Stimulated activated CD4-positive, alpha-beta T cell treated with anti-CD3 and anti-CD28 coated beads, TNF-alpha, amount 100 ng/mL, for 1 hour (primary cell): ENCODE measurements at places on chromosomes 7 and 10.

- DNase-seq, result no peak
Measured at GRCh38 chr7:107534139-107534538, 29.6 kb downstream of the COG5 start.

DNA sequence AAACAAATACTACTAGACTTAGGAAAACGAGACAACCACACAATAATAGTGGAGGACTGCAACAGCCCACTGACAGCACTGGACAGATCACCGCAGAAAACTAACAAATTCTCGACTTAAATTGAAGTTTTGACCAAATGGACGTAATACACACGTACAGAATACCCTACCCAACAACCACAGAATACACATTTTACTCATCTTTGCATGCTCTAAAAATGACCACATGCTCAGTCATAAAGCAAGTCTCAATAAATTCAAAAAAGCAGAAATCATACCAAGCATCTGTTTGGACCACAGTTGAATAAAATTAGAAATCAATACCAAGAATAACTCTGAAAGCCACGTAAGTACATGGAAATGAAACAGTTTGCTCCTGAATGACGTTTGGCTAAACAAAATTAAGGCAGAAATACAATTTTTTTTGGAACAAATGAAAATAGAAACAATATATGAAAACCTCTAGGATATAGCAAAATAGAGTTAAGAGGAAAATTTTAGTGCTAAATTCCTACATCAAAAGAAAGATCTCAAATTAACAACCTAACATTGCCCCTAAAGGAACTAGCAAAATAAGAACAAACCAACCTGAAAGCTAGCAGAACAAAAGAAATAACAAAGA, 30.6 kb downstream of the MAPK8 start:
- DNase-seq, result no peak

DNA sequence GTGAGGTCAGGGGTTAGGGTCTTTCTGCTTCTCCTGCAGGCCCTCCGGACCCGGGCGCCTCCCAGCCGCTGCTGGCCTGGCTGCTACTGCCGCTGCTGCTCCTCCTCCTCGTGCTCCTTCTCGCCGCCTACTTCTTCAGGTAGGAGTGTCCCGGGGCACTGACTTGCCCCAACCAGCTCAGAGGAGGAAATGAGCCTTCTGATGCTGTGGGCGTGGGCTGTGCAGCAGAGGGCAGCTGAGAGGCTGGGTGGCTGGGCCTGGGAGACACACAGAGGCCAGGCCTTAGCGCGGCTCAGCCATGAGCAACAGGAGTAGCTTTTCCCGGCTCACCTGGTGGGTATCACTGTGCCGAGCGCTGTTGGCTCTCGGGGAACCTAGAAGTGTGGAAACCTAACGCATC, 78.9 kb downstream of the MKI67 start:
- DNase-seq, result peak; percentile 56

GRCh38 chr10:101297901-101298486, 56.0 kb upstream of the BTRC start:
- peak; percentile 37 for DNase-seq

- no peak for DNase-seq
Measured at GRCh38 chr10:3500408-3500856, 284.6 kb downstream of the KLF6 start.

GRCh38 chr7:44762300-44762699, 13.7 kb downstream of the ZMIZ2 start:
- no peak for DNase-seq

DNA sequence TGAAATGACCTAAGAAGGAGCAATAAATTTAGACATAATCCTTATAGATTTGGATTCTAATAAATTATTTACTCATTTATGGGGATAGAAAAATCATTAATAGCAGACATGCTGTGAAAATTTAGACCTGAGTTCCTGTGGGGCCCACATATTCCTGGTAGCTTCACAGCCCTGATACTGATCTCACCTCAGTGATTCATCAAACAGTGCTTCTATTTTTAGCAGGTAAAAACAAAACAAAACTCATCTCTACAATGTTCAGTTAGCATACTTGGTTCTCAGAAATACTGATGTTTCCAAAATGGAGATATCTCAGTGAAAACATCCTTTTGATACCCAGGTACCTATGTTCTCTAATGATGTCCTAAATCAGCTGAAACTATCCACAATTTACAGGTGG, 841.1 kb upstream of the SORCS1 start:
- DNase-seq, result no peak

DNA sequence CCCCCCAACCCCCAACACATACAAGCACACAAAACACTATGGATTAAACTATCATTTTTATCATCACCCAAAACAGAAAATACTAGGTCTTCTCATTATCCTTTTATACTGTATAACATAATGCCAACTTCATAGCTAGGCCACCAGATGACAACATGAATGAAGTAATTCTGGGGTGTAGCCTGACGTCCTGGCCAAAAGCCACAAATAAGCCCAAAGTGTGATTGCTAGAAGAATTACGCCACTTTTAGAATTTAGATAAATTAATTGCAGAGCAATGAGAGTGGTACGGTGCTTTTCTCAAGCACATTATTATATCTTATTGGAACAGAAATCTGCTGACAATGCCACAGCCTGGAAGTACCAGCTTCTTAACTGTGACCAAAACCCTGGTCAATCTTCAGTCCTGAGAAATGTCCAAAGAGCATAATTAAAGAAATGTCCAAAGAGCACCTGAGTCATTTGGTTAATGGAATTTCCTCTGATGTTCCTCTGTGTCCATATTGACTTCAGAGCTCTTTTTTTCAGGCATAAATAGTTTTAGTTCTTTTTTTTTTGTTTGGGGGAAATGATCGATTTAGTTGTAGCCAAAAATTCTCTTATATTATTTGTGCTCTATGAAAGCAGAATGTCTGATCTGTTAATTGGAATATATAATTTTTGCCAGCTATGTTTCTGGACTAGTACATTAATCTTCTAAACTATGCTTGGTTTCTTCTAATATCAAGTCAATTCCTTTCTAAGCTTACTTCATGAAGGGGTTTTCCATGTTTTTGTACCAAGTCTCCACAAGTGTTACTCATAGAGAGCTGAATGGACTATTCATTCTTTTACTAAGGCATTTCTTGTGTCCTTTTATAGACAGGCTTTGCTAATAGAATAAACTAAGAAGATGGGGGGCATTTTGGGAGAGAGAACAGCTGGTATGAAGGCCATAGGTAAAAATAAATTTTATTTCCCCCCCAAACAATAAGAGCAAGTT, 233.4 kb upstream of the SLC26A5 start:
- no peak for DNase-seq

DNA sequence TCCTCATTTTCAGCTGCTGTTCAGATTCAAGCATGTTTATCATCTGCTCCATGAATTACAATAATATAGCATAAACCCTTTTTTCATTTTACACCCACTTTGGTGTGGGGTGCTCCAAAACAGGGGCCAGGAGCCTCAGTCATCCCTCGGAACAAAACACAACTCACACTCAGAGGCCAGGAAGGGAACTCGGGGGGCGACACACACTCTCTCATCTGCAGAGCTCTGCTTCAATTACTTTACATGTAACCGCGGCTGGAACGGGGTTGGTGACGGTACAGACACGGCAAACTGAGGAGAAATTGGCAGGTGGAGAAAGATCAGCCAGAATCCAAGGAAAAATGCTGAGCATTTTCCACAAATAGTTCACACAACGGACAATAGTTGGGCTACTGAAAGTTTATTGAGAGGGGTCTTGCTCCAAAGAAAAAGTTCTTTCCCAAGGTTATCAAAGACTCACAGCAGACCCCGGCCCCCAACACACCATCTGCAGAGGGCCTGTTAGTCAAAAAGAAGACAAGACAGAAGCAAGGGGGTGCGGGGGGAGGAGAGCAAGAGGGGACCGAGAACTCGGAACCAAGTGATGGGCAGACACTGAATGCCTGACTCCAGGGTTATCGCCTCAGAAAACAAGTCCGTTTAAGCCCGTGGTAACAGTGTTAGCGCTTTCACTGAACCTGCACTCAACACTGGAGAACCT, 20.5 kb downstream of the DIP2C start:
- no peak for DNase-seq

DNA sequence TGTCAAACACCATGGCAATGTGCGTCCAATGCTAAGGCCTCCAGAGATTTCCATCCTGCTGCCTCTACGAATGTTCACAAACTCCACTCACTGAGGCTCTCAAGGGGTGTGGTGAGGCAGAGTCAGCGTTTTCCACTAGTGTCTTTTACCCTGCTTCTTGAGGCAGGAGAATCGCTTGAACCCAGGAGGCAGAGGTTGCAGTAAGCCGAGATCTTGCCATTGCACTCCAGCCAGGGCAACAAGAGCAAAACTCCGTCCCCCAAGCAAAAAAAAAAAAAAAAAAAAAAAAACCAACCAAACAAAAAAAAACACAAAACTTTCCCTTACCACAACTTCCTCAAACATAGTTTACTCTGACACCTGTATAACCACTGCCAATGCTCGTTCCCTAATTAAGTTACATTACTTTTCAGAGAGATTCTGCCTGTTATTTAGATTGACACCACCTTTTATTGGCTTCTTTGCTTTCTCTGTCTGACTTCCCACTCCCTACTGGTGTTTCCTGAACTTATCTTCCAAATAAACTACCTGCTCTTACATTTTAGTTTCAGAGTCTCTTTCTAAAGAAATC, 102.1 kb upstream of the ZNF746 start:
- no peak for DNase-seq

- DNase-seq, result no peak
Measured at GRCh38 chr10:112587729-112588128, 140.7 kb downstream of the VTI1A start.

GRCh38 chr10:28668363-28669226, 8.7 kb upstream of the BAMBI start:
- DNase-seq, result peak; percentile 13

GRCh38 chr10:122515588-122516231, 44.8 kb upstream of the DMBT1 start:
- no peak for DNase-seq

- DNase-seq, result no peak
Measured at GRCh38 chr7:134554417-134554966, 5.6 kb downstream of the AKR1B15 start.

- DNase-seq, result no peak
Measured at GRCh38 chr10:31876652-31877352, 51.8 kb downstream of the ARHGAP12 start.

GRCh38 chr7:155287284-155287935, 10.3 kb upstream of the INSIG1 start:
- DNase-seq, result no peak

- DNase-seq, result no peak
Measured at GRCh38 chr10:101814466-101815071, 3.7 kb downstream of the OGA start.

DNA sequence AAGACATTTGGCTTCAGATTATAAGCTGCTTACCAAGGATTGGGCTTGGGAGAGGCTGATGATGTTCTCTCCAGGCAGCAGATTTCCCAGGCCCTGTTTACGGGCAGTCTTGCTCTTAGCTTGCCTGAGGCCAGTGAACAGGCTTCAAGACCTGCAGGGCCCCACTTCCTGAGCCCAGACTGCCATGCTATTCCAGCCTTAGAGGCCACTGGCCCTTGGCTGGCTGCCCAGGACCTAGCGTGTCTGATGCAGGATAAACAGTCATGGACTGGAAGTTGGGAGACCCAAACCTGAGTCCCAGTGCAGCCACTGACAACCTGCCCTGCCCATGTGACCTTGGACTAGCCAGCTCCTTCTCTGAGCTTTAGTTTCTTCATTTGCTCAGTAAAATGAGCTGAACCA, 2.9 kb downstream of the PRXL2A start:
- no peak for DNase-seq

GRCh38 chr7:133625046-133625445, 372.2 kb downstream of the EXOC4 start:
- no peak for DNase-seq

DNA sequence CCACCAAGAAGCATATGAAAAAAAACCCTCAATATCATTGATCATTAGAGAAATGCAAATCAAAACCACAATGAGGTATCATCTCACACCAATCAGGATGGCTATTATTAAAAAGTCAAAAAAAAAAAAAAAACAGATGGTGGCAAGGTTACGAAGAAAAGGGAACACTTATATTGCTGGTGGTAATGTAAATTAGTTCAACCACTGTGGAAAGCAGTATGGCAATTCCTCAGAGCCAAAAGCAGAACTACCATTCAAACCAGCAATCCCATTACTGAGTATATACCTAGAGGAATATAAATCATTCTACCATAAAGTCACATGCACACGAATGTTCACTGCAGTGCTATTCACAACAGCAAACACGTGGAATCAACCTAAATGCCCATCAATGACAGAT, 46.0 kb downstream of the CNOT4 start:
- no peak for DNase-seq

DNA sequence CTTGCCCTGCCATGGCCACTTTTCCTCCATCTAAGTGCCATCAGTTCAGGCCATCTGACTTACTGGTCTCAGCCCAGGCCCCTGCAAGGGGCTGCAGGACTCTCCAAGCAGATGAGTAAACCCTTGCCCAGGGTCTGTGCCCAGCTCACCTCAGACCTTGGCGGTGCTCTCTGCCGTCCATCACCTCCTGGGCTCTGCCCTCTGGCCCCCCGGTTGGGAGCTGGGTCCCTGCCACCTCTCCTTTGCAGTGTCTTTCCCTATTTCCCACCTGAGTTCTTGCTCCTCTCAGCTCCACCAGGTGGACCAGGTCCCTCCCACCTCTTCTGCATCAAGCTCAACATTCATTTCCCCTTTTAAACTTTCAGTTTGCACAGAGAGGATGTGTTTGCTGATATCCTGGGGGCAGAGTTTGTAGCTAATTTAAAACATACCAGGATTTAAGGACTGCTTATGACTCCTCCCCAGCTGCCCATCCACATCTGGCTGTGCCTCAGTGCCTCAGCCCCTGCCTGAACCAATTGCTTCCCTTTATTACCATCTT, 135.5 kb downstream of the SLIT1 start:
- no peak for DNase-seq

DNA sequence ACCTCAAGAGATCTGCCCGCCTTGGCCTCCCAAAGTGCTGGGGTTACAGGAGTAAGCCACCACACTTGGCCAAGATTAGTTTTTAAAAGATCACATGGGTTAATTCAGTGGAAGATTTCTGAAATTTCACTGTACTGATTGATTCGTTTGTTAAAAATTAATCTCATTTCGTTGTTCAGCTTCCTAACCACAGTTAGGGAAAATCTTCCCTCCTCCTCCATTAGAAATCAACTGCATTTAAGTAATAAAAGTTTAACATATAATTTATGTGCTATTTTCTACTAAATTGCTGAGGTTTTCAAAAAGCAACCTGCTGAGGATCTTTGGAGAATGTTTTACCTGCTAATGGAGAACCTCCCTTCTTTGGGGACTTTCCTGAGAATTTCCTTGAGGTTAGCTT, 522.4 kb downstream of the GATA3 start:
- no peak for DNase-seq

DNA sequence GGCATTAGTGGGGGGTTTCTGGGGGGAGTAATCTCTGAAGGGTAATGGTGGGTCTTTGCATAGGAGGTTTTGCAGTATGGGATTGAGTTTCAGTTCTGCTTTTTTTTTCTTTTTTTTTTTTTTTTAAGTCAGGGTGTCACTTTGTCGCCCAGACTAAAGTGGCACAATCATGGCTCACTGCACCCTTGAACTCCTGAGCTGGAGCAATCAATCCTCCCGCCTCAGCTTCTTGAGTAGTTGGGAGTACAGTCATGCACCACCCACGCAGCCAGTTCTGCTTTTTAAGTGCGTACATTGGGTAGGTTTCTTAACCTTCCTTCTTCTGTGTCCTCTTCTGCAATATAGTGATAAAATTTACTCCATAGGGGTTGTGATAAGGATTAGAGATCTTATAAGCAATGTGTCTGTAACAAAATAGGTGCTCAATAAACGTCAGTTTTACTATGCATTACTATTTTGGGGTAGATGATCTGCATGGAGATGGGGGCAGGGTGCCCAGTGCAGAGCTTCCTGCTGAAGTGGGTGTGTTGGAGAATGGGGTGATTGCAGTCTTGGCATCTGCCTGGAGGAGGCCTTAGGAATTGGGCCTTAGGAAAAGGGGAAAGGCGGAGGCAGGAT, 9.6 kb downstream of the KAZALD1 start:
- no peak for DNase-seq
